ENCODE measurements at places on chromosomes 5 and 9.
A peak's percentile ranks its signal among the peaks of the same experiment; 100 is the strongest.

DNA sequence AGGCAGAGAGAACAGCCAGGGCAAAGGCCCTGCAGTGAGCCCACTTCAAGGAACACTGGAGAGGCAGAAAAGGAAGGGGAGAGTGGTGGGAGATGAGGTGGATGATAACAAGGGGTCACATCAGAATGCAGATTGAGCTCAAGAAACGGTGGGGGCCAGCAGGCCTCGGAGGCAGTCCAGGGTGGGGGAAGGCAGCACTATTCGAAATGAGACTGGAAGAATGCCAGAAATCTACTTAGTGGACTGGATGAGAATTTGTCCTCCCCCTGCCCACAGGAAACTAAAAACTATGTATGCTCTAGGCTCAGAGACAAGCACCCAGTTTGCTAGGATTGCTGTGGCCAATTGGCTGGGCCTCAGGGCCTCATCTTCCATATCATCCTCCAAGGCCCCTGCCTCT lies 148.7 kb downstream of the ADAMTS12 start:
- DNase-seq = no peak

GRCh38 chr5:114977979-114978573 lies 191.6 kb downstream of the TRIM36 start:
- no peak for DNase-seq

GRCh38 chr9:130354378-130354777 lies 88.8 kb downstream of the HMCN2 start:
- DNase-seq = no peak

GRCh38 chr5:163807781-163808180 lies 302.4 kb downstream of the MAT2B start:
- no peak for DNase-seq

- peak; percentile 51 for DNase-seq
These were observed 6.1 kb downstream of the SAPCD2 start for GRCh38 chr9:137064027-137064879.

GRCh38 chr5:91434348-91434747 lies 51.2 kb upstream of the ARRDC3 start:
- DNase-seq = peak; percentile 14

GRCh38 chr5:111932628-111933027 lies 175.6 kb upstream of the NREP start:
- no peak for DNase-seq

- DNase-seq = no peak
These were observed 87.7 kb downstream of the MACIR start for GRCh38 chr5:103346162-103346748.

- no peak for DNase-seq
These were observed 63.4 kb upstream of the WWC1 start for GRCh38 chr5:168227973-168228615.

DNA sequence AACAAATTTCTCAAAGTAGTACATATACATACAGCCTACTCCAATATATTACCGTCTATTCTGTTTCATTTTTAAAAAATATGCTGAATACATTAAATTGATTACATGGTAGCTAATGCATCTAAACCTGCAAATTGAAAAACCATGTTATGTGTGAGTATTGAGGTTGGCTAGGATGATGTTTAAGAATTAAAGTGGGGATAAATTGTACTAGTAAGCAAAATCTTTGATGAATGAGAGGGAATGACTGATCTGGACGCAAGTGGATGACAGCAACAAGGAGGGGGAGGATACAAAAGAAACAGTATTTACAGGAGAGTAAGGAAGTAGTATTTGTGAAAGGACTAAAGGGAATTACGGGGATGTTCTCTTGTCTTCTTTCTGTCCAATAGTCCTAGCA lies 37.4 kb downstream of the RAD50 start:
- DNase-seq = no peak

- no peak for DNase-seq
These were observed 372.1 kb downstream of the DTWD2 start for GRCh38 chr5:118616281-118616680.

- no peak for DNase-seq
These were observed 416.1 kb upstream of the IZUMO3 start for GRCh38 chr9:24961762-24962161.

GRCh38 chr5:159459951-159460538 lies 129.8 kb upstream of the IL12B start:
- no peak for DNase-seq

DNA sequence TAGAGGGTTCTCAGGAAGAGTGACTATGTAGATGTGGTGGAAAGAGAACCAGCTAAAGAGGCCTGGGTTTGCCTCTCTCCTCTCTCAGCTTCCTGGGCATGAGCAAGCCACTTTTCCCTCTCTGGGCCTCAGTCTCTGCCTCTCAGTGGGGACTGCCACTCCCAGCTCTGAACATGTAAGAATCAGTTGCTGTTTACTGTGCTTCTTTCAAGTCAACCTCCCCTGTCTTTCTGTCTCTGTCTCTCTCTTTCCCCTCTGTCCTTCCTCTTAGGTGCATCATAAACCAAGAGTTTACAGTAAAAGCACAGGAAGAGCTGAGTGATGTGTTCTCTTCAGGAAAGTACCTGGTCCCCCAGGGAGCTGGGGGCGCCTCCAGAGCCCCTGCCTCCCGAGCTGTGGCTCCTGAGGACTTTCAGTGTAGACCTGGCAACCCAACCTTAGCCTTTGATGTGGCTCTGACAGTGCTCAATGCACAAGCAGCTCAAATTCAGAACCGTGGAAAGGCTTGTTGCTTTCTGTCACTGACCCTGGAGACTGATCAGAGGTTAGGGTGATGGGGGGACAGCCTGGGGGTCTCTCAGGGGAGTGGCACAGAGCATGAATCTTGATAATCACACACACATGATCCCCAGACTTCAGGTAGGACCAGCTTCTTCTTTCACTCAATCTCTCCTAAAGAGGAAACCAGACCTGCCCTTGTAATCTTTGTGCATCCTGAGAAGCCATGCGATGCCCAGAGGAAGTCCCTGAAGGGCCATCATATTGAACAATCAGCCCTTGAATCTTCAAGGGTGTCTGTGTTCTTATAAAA lies 59.4 kb upstream of the TNFSF8 start:
- no peak for DNase-seq

DNA sequence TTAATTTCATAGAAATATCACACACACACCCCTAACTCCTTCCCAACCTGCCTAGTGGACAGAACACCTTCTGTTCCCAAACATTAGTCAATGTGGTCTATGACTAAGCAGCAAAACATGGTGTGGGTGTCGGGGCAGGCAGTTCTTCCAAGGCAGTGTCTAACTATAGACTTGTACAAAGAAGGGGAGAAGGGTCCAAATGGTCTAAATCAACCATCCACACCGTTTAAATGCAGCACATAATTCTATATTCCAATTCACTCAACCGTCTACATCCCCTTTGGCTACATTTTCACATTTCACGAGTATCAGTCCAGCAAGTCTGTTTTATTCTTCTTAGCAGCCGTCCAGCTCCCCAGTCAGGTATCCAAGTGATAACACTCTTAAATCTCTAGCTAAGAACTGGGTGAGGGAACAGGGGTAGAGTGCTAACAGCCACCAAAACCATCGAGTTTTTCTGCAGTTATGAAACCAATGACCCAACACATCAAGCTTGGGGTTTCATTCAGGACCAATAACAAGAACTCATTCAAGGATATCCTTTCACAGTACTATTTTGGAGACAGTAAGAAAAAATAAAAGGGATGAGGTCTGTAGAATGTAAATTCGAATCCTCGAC lies 3.3 kb downstream of the ZNF608 start:
- no peak for DNase-seq

GRCh38 chr9:71937070-71937625 lies 25.7 kb downstream of the C9orf85 start:
- DNase-seq = no peak

- no peak for DNase-seq
These were observed 17.2 kb upstream of the NFIB start for GRCh38 chr9:14331120-14331519.

- DNase-seq = no peak
These were observed 14.3 kb upstream of the MGAT1 start for GRCh38 chr5:180816608-180817534.

DNA sequence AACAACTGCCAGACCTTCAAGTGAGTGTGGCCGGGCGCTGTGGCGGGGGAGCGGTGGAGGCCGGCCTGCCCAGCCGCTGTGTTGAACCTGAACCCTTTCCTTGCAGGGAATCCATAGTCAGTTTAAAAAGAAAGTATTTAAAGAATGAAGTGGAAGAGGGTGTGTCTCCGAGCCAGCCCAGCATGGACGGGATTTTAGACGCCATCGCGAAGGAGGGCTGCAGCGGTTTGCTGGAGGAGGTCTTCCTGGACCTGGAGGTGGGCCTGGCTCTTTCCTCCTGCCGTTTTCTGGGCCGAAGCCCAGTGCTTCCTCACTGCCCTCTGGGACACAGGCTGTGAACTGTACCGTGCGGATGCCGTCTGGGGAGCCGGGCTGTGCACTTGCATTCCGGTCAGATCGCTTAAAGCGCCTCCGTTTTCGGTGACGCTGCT lies 19.1 kb downstream of the EXOC3 start:
- no peak for DNase-seq

DNA sequence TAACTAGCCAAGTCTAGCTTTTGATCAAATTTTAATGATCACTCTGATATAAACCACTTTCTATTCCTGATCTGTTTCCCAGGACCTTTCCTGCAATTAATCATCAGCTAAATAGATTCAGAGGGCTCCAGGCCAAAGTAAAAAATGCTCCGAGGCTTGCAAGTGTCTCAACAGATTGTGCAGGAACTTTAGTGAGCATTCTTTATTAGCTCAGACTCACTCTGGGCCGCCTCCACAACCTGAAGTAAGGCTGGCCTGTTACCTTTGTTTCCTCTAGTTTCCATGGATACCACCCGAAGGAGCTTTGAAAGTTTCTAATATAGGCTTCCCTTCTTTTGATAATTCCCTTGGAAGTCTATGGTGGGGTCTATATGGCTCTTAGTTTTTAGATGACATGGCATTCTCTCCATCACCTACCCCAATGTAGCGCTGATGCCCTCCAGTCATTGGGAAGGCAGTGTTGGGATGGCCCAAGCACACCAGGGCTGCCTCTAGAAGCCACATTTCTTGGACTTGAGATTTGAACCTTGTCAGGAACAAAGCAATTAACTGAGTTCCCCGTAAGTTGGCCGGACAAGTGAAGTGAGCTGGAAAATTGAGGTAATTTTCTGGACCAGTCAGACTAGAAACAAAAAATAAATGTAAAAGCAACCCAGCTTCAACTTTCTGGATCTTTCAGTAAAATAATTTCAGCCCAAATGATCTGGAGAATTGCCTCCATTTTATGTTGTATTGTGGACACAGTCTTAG lies 97.6 kb upstream of the LHFPL2 start:
- DNase-seq = no peak

GRCh38 chr5:36875051-36875789 lies 1.3 kb upstream of the NIPBL start:
- DNase-seq = peak; percentile 14

DNA sequence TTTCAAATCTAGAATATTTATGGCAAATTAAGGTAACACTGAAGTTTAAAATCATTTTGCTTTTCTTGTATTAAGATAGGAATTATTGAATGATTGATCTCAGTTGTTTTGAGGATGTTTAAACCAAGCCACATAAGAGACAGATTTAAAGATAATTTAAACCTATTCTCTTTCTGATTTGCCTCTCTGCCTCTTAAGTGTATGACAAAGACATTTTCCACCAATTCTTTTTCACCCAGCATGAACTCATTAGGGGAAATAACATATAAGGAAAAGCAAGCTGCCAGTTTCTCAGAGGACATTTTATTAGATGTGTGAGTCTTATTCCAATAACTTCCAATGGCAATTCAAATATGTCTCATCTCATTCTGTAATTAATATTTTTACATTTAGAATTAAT lies 568.3 kb upstream of the MEF2C start:
- no peak for DNase-seq

Measured in activated T-cell treated with anti-CD3 and anti-CD28 coated beads for 4 hours (primary cell).